ENCODE measurements at places on chromosomes 4 and X.

DNA sequence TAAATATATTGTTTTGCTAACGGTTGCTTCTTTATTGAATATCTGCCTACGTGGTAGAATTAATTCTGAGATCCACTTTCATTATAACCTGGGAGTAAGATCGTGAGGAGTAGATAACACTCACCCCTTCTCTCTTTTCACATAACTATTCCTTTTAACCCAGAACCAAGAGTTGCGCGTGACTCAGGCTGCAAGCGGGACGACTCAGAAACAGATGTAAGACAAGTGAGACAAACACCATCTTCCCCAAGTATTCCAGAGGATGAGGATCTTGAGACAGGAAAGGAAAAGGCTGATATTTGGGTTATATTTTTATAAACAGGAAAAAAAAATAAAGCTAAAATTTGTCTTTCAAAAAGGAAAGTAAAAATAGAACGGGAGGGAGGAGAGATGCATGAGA, 318.8 kb upstream of the NOCT start:
- DNase-seq = no peak

DNA sequence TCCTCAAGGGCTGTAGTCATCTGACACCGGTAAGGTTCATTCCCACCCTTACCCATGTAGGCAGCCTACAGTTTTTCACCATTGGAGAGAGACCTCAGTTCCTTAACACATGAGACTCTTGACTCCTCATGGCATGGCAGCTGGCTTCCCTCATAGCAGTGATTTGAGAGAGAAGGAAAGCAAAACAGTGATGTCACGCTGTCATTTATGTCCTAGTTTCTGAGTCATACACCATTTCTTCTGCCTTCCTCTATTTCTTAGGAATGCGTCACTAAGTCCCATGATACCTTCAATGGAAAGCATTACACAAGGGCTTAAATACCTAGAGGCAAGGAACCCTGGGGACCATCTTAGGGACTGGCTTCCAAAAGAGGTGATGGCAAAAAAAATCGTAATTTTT, 226.1 kb downstream of the SPCS3 start:
- no peak for DNase-seq

GRCh38 chr4:121733942-121734341, 31.0 kb downstream of the SMIM43 start:
- DNase-seq = no peak

DNA sequence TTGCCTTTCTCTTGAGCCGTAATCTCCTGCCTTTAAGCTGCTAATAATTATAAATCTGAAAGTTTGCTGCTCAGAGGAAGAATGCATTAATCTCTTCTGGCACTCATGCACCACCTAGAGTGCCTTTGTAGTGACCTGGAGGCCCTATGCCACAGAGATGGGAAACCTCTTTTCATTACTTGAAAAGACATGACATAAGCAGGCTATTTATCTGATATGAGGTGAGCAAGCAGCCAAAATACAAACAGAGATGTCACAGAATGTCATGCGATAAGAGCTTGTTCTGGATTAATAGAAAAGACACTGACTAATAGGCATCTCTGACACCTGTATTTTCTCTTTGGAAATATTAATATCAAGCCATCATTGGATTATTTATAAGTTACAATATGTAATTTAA, 42.3 kb downstream of the GABRB1 start:
- DNase-seq = no peak

DNA sequence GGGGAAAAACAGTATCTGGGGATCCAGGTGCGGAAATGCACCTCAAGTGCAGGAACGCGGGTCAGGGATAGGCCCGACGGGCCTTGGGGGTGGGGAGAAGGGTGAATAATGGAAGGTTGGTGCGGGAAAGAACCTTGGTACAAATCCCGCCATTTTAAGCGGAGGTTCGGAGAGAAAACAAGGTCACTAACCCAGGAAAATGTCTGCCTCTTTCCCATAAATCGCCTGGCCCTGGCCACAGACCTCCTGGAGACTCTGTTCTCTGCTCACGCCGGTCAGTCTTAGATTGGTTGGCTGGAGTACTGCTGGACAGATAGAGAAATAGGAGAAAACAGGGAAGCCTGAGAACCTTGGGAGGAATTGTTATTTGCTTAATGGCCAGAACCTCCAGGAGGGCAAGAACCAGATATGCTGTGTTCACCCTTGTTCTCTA, 897 bp upstream of the FBXL5 start:
- DNase-seq = no peak

DNA sequence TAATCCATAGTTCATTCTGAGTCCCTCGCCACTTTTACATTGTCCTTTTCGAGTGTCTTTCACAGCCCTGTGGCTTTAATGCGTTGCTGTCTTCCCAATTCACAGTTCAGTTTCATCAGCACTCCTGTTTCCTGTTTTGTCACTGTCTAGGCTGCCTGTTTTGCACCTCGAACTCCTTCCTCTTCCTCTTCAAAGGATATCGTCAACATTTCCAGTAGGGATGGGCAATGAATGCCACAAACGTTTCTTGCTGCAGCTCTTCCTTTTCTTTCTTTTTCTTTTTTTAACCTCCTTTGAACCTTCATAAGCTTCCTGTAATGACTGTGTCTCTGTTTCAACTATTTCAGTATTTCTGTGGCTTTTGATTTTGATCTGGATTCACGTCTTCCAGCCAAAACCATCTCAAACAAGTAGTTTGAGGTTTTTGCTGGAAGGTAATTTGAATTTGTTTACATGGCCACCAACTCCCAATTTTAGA, 105.4 kb downstream of the ANXA3 start:
- no peak for DNase-seq

- peak; percentile 34 for DNase-seq
Observed at GRCh38 chr4:142405021-142405694, 440.9 kb downstream of the INPP4B start.

DNA sequence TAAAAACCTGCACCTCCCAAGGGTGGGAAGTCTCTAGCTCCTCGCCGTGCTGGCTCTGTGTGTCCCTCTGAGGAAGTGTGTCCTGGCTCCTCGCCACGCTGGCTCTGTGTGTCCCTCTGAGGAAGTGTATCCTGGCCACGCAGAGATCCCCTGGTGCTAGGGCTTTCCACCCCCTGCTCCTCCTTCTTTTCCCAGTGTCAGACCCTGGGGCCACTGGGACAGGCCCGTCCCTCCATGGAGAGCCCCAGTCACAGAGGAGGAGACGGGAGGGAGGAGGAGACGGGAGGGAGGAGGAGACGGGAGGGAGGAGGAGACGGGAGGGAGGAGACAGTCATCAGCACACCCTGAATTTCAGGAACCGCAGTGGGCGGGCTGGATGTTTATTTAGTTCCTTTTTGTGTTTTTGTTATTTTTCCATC, 53.8 kb upstream of the HGFAC start:
- no peak for DNase-seq

GRCh38 chr4:53228036-53228435, 137.8 kb downstream of the SCFD2 start:
- DNase-seq = no peak

- no peak for DNase-seq
Observed at GRCh38 chr4:137641544-137641943, 109.2 kb upstream of the PCDH18 start.

All from stimulated activated CD4-positive, alpha-beta T cell treated with anti-CD3 and anti-CD28 coated beads, TNF-alpha, amount 100 ng/mL, for 1 hour (primary cell).